ENCODE measurements at places on chromosomes 3 and 15.

DNA sequence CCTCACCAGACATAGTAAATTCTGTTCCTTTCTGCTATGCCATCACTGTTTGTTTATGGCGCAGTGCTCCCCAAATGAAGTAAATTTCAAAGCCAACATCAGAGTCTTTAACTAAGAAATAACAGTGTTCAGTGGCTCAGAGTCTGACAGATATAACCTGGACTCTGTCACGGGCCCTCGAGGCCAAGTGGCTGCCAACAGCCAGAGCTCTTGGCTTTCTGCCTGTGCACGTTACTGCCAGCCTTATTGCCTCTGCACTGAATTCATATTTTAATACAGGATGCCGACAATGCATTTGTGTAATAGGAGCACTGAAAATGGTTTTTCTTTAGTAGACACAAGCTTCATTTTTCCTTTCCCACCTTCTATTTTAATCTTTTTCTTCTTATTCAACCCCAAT, 219.9 kb downstream of the NLGN1 start:
- DNase-seq: no peak

GRCh38 chr3:10515884-10516495, 10.6 kb upstream of the ATP2B2 start:
- DNase-seq: peak; percentile 42

GRCh38 chr3:67106874-67107273, 108.8 kb downstream of the KBTBD8 start:
- no peak for DNase-seq

DNA sequence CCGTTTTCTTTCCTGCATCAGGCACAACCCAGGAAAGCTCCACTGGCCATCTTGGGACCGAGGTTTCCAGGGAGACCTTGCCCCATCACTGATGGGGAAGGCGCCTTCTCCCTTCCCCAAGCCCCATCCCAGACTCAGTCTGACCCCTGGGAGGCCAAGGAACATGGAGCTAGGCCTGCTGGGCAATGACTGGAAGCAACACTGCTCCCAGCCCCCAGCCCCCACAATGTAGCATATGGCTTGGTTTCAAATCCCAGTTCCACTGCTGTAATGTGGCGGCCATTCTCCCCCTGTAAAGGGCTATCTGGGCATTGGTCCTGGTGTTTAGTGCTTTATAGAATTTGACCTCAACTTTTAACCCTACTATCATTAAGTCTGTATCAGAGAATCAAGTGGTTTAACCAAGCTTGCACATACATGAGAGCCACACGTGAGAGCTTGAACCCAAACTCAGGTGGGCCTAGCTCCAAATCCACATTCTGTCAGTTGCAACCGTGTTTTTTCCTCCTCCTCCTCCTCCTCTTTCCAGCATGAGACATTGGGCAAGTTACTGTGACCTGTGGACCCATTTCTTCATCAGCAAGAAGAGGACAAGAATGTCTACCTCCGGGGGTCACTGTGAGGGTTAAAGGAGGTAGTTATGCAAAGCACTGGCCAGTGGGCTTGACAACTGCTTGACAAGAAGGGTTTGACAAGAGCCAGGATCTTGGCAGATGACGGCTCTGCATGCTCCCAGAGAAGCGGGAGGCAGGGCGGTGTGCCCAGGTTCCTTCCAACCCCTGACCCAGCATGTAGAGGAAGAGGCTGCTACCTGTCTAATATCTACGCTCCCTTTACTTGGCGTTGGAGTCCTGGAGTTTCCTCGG, 37.4 kb downstream of the KLHL25 start:
- no peak for DNase-seq

- no peak for DNase-seq
Measured at GRCh38 chr3:168025076-168025475, 70.6 kb downstream of the GOLIM4 start.

- peak; percentile 73 for DNase-seq
Measured at GRCh38 chr15:73677146-73677607, 7.0 kb upstream of the CD276 start.
